ENCODE measurements at places on chromosomes 2 and 18.

DNA sequence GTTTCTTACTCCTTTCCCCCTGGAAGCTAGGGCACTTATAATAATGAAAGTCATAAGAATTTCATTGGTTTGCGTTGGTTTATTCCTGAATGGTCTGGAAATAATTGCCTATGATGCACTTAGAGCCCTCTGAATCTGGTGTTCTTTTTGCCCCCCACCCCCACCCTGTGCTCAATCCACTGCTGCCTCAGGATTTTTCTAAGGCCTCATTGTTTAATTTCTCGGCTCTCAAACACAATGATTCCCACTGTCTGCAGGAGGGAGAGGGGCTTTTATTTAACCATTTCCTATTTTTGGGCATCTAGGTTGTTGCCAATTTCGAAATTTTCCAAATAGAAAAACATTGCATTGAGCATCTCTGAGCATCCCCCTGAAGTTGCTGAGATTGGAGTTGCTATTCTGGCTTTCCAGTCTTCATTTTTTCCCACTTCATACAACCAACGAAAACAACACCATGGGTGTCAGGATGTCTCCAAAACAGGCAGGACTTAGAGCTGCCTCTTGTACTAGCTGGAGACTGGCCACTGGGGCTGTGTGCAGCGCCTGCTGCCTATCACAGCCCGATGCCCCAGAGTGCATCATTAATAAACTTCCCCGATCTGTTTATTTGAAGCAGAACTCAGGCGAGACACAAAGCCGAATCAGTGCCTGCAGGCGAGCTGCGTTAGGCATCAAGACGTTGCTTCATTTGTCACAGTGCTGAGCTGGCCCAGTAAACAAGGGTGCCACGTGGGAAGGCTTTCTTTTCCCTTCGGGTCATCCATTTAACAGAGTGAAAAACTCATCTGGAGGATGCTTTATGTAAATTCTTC lies 1.8 kb upstream of the PCARE start:
- DNase-seq, result no peak

GRCh38 chr2:33115196-33115595 lies 168.4 kb downstream of the LTBP1 start:
- no peak for DNase-seq

- DNase-seq, result no peak
These were observed 102.9 kb upstream of the CCDC195 start for GRCh38 chr2:224819075-224819474.

GRCh38 chr2:23588508-23589201 lies 203.7 kb downstream of the KLHL29 start:
- DNase-seq, result no peak

DNA sequence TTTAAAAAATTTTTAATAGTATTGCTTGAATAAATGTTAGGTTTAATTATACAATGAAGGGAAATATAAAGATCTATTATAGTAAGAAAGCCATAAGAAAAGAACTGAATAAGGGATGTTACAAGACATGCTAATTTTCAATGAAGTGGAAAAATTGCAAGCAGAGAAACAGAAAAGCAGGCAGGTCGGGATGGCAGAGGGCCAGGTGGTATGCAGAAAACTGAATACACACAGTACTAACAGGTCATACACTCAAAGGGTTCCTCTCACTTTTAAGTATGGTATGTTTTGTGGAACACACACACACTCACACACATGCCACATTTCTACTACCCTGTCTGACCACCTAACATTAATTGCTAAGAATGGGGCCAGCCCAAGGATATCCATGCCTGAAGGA lies 76.7 kb upstream of the DTNA start:
- DNase-seq, result no peak

GRCh38 chr2:68250196-68250595 lies 2.1 kb downstream of the PPP3R1 start:
- DNase-seq, result no peak

DNA sequence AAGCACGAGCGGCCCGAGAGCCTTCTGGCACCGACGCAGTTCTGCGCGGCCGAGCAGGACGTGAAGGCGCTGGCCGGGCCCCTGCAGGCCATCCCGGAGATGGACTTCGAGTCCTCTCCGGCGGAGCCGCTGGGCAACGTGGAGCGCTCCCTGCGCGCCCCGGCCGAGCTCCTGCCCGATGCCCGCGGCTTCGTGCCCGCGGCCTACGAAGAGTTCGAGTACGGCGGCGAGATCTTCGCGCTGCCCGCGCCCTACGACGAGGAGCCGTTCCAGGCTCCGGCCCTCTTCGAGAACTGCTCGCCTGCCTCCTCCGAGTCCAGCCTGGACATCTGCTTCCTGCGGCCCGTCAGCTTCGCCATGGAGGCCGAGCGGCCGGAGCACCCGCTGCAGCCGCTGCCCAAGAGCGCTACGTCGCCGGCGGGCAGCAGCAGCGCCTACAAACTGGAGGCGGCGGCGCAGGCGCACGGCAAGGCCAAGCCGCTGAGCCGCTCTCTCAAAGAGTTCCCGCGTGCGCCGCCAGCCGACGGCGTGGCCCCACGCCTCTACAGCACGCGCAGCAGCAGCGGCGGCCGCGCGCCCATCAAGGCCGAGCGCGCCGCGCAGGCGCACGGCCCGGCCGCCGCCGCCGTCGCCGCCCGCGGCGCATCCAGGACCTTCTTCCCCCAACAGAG lies 70.4 kb downstream of the ARHGEF33 start:
- DNase-seq, result peak; percentile 75

GRCh38 chr18:55605733-55606338 lies 17.8 kb upstream of the TCF4 start:
- DNase-seq, result no peak

- DNase-seq, result no peak
These were observed 25.8 kb upstream of the CYTIP start for GRCh38 chr2:157469726-157470125.

GRCh38 chr2:143720095-143720664 lies 591.0 kb downstream of the ARHGAP15 start:
- DNase-seq, result no peak

- DNase-seq, result no peak
These were observed 57.5 kb downstream of the ZRANB3 start for GRCh38 chr2:135473567-135473966.

DNA sequence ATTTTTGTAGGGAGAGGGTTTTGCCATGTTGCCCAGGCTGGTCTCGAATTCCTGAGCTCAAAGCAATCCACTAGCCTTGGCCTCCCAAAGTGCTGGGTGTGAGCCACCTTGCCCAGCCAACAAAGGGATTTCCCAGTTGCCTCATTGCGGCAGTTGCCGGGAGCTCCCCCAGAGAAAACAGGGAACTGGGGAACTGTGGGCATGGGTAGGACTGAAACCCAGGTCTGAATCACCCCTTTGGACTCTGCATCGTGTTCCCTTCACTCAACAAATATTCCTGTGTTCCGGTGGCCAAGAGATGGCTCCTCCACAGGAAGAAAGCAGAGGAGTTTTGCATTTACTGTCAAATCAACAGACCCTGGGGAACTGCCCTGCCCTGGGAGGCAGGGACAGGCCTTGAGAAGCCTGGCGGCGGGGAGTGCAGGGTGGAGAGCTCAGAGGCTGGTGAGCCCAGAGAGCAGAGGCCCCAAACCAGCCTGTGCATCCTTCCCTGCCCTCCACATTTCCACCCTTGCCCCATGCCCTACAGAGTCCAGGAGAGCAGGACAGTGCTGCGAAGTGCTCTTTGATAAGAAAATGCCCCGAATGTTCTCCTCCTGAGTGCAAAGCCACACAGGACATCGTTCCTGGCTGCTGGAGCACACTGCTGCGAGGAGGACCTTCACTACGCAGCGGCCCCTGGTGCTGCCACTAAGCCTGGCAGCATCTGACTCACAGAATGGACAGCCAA lies 24.9 kb downstream of the MYO7B start:
- DNase-seq, result peak; percentile 88

- DNase-seq, result no peak
These were observed 4.3 kb downstream of the AAK1 start for GRCh38 chr2:69639266-69639665.

DNA sequence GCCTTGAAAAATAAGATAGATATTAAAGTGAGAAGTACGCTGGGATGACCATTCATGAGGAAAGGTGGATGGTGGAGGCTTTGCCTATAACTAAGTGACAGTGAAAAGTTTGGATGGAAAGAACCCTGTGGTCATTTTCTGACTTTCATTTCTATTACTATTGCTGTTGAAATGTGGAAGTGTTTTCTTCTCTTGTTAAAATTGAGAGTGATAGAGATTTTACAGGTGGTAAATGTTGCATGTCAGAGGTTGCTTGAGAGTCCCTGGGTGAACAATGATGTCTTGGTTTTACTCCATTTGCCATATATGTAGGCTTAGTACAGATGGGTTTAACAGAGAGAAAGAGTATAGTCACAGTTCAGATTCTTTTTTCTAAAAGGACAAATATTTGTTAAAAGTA lies 18.4 kb downstream of the NCOA1 start:
- no peak for DNase-seq

DNA sequence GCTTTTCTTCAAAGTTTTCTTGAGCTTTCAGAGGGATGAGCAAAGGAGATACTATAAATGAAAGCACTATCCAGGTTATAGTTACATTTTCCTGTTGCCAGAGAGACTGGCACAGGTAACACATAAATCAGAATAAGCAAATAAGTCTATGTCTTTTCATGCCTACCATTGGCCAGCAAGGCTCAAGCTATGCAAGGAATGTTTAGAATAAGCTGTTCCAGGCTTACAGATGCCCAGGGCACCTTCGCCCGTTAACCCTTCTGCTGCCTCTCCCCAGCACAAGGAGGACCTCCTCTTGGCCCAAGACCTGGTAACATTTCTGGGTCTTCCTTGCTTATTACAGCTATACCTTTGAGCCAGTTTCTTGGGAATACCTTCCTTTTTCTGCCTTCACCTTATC lies 233.7 kb upstream of the MEIS1 start:
- no peak for DNase-seq

GRCh38 chr2:60819155-60819862 lies 62.1 kb upstream of the REL start:
- no peak for DNase-seq

All from inflammatory macrophage treated with lipopolysaccharide for 1 hour (primary cell).